Mesenteric fat pad (tissue), 1 donor: ENCODE measurements at places on chromosomes 11 and 22. TPM values are rescaled to one million over a fixed set of nuclear protein-coding genes. Genes with fewer than 3 reads are reported as not detected.

DNA sequence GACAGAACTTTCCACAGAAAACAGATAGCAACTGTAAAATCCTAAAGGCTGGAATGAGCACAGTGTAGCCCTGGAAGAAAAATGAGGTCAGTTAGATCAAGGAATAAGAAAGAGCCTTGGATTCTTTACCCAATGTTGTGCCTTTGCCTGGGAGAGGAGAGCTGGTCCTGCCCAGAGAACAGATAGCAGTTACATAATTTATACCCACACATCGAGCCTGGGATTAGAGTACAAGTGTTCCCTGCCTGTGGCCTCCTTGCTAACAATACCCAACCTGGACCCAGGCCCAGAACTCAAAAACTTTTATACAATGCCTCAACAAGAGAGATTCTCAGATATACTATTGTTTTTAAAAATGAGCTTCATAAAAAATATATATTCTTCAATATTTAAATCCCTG, 1998.4 kb downstream of the LRRC4C start:
- no peak for DNase-seq

- no peak for DNase-seq
Observed at GRCh38 chr11:86769219-86769618, 31.1 kb upstream of the PRSS23 start.

DNA sequence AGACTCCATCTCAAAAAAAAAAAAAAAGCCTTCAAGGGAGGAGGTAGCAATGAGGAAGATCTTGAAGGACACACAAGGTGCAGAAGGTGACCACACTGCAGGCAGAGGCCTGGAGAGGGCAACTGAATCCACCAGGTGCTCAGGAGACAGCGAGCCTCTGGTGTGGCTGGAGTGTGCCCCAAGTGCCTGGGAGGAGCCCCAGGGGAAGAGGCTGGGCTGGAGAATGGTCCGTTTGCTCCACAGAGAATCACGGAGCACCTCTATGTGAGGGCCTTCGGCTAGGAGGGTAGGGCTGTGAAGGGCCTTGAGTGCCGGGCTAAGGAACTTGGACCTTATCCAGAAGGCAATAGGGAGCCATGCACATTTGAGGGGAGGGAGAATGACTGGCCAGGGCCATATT, 50.3 kb downstream of the ARRB1 start:
- DNase-seq, result no peak

GRCh38 chr22:19709063-19709769, 5.1 kb upstream of the SEPTIN5 start:
- DNase-seq, result no peak

Gene PKDREJ
- not detected for total RNA-seq

Gene GVQW3
- 1.1 TPM for total RNA-seq

Gene TRIM29
- total RNA-seq, result 1.3 TPM

Gene NXPE4
- total RNA-seq, result not detected
